ENCODE measurements at places on chromosomes 12 and 14.

GRCh38 chr12:51836827-51837173 lies 11.7 kb downstream of the FIGNL2 start:
- no peak for DNase-seq

- DNase-seq, result no peak
These were observed 27.9 kb downstream of the ACTN1 start for GRCh38 chr14:68951035-68951797.

- DNase-seq, result no peak
These were observed 3.1 kb upstream of the ARHGEF40 start for GRCh38 chr14:21066882-21067502.

- no peak for DNase-seq
These were observed 1.2 kb upstream of the LRP1-AS start for GRCh38 chr12:57148469-57149244.

DNA sequence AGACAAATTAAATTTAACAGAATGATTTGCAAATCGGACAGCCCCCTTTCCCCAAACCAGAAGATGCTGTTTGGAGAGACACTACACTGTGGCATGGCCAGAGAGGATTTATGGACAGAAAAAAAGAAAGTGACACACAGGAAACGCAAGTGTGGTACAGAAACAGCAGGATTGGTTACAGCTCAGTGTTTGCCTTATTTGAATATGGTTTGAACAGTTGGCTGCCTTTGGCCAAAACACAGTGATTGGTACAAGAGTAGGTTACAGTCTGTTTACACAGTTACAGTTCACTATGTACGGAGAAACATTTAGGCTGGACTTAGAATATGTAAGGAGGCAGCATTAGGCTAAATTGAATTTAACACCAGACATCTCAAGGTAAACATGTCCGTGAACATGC lies 335.3 kb downstream of the NPAS3 start:
- no peak for DNase-seq

DNA sequence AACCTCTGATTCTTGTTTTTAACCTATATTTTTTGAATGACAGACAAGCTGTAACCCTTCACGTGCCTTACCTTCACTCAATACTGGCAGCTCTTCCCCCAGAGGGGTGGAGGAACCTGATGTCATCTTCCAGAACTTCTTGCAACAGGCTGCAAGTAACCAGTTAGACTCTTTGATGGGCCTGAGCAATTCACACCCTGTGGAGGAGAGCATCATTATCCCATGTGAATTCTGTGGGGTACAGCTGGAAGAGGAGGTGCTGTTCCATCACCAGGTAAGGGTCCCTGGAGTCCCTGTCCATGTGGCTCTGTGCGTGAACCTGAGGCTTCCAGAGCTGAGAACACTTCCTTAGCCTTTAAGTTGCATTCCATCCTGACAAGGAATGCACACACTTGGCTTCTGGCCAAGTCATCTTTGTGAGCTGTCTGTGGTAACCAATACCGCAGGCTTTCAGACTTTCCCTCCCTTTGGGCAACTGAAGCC lies 22.7 kb downstream of the TRAFD1 start:
- DNase-seq, result no peak

DNA sequence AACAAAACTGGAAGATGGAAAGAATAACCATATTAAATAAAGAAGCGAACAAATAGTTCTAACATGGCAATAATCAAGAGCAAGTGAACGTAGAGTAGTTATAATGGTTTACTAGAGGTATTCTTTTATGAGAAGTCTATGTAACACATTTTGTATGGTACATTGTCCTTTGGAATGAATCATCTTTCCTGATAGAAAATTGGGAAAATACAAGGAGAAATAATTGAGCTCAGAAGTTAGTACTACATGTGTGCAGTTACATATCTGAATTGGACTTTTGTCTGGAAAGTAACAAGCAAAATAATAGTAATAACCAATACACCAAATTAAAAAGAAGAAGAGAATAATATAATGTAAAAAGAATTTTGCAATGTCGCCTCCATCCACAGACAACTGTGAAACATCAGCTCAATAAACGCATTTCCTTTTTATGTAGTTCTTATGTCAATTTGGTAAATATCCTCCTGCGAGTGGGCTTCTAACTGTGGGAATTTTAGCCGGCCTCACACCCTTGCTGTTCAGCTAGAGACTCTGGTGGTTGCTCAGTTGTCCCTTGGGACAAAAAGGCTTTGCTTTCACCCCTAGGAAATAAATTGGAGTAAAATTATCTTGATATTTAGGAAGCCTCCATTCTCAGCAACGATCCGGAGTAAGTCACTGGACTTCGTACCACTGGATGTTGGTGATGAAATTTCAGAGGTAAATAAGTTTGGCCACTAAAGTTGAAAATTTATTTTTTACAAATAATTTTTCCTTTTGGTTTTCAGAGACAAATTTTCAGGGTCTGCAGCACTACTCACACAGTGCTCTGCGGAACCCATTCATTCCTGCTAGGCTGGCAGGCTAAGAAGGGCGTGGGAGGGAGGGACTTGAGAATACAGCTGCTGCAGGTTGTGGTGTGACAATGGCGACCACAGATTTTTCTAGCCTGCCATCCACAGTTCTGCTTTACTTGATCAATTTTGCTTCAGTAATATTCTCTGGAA lies 1.1 kb upstream of the TUBA1A start:
- DNase-seq, result no peak

DNA sequence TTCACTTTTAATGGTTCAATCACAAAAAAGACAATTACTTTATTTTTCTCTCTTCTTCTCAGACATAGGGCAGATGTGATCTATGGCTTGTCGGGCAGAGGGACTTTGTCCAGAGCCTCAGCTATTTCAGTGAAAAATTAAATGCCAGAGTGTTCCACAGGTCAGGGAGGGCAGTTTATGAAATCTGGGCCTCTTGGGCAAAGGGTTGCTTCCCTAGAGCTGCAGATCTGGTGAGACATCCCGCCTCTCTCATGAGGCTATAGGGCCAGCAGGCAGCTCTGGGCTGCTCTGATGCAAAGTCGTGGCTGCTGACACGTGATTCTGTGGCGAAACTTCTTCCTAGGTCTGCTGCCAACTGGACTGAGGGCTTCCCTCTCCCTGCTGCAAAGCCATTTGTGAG lies 6.0 kb downstream of the CLMN start:
- DNase-seq, result no peak

DNA sequence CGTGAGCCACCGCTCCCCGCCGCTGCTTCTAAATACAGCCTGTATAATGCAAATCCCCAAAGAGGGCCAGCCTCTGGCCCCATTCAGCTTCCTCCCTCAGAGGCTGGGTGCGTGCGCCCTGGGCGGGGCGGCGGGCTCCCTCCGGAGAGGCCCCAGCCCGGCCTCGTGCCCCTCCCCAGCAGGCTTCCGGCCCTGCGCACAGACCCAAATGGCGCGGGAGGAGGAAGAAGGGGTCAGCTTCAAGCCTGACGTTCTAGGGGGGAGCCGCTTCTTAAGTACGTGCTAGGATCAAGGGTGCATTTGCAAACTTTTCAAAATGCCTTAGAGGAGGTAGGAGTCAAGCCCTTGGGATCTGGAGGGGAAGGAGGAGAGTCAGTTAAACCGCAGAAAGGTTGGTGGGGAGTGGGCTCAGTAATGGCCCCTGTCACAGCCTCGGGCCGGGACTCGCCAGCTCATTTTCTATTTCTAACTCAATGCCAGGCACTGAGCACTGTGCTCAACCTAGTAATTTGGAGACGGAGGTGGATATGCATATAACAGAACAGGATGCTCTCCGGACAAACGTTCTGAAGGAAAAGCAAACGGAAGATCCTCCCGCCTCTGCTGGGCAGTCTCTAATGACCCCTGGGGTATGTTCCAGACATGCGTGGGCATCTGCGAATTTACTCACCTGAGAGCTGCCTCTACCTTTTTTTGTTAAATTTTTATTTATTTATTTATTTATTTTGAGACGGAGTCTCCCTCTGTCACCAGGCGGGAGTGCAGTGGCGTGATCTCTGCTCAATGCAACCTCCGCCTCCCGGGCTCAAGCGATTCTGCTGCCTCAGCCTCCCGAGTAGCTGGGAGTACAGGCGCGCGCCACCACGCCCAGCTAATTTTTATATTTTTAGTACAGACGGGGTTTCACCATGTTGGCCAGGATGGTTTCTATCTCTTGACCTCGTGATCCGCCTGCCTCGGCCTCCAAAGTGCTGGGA lies 32.3 kb downstream of the NINJ2 start:
- DNase-seq, result peak; percentile 66

GRCh38 chr14:85531587-85532373 lies 1.8 kb downstream of the FLRT2 start:
- no peak for DNase-seq

DNA sequence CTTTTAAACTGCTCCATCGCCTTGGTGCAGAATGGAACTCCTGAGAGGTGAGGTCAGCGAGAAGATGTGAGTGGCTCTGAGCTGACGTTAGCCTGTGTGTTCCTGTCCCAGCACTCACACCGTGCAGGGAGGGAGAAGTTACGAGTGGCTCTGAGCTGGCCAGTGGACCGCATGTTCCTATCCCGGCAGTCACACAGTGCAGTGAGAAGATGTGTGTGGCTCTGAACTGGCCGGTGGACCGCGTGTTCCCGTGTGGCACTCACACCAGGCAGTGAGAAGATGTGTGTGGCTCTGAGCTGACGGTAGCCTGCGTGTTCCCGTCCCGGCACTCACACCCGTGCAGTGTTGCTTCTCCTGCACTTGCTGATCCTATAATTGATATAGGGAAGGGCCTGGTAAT lies 59.9 kb downstream of the VCPKMT start:
- DNase-seq, result no peak

DNA sequence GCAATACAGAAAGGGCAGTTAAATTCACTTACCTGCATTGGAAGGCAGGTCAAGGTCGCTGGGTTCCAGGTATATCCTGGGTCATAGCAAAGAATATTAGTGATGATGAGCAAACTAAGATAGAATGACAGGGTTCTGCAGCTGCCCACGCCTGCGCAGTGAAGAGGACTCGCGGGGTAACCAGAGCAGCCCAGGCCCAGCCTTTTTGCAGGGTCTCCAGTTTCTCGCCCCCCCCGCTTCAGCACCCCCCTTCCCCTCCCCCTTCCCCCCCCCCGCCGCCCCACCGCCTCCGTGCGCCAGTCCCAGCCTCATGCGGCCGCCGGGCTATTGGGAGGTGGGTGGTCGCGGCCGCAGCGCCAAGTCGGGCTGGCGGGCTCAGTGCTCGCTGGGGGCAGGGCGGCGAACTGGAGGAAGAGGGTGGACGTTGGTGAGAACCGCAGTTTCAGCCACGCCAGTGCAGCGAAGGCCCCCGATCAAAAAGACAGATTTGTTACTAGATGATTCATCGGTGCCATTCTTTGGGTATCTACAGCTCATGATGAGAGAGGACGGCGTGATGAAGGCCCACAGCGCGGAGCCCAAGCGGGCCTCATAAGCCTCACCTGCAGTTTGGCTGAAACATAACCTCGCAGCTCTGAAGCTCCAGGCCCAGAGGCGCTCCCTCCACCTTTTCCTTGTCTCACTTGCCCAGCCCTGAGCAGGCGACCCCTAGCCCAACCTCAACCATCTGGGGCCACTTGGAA lies 20.2 kb downstream of the SLC2A3 start:
- no peak for DNase-seq

GRCh38 chr12:132167611-132168310 lies 23.5 kb downstream of the NOC4L start:
- DNase-seq, result no peak

DNA sequence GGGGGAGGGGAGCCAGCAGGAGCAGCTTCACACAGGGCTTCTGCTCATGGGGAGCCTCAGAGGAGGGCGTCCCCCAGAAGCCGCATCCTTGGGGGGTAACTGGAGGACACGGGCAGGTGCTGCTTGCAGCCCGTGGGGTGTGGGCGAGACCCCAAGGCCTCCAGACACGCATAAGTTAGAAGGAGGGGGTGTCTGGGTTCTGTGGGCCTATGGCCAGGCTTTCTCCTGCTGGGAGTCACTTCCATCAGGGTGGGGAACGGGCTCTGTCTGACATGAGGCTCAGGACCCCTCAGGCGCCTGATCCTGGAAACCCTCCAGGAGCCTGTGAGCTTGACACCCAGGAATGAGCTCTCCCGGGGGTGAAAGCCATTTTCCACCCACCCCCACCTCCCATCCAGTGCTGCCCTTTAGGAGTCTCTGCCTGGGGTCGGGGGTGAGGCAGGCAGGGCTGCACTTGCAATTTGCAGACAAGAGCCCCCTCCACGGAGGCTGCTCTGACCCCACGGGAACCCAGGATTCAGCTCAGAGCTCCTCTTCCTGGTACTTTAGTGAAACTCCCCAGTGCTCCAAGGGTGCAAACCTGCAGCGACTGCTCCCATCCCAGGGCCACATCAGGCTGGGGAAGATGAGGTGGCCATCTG lies 325.7 kb downstream of the ADGRD1 start:
- DNase-seq, result no peak

GRCh38 chr14:92437729-92438285 lies 75.8 kb upstream of the RIN3 start:
- no peak for DNase-seq

DNA sequence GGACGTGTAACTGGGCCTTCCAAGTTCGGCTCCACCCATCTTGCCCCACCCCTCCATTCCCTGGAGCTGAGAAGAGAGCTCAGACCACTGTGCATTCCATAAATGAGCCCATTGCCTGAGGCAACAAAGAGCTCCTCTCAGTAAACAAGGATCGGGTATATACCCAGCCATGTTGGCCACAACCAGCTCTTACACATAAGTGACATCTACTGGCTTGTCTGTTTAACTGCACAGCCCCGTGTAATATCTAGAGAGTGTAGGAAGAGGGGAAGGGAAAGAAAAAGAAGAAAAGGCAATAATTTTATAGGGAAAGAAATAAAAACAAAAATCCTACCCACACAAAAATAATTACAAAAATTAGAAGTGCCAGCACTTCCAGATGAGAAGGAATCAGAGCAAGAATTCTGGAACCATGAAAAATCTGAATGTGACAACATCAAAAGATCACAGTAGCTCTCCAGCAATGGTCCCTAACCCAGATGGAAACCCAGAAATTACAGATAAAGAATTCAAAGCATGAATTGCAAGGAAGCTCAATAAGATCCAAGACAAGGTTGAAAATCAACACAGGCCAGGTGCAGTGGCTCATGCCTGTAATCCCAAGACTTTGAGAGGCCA lies 308.1 kb downstream of the RPAP3 start:
- no peak for DNase-seq

DNA sequence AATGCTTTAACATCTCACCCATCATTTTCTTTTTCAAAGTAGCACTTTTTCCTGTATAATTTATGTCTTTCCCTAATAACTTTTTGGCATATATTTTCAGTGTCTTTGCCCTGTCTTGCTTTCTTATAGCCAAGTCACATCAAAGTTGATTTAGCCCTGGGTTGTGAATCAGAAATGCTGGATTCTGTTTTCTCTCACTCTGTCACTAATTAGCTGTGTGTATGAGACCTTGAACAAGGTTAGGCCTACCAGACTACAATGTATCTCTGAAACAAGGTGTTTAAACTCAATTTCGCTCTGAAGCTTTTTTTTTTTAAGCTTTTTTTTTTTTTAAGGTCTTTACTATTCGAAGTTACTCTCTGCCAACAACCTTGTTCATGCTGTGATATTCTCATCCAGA lies 25.7 kb downstream of the CNOT2 start:
- DNase-seq, result no peak

DNA sequence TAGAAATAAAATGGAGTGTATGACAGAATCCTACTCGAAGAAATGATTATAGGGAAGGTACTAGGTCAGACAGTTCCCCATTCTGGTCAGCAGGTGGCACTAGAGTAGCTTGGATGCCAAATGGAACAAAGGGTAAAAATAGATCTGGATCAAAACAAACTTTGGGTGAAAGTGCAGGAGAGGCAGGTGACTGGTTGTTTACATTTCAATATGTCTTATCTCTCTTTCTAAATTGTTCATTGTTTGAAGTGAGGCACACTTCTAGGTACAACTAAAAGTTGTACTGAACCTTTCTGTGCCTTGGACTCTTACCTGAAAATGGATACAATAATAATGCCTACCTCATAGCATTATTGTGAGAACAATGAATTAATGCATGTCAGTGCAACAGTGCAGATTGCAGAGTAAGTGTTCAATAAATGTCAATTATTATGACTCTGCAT lies 62.0 kb upstream of the OSBPL8 start:
- DNase-seq, result peak; percentile 42
